Activated naive CD4-positive, alpha-beta T cell (primary cell): ENCODE measurements at places on chromosomes 11 and 22.

GRCh38 chr22:49196046-49196511 is 631.6 kb downstream of the BRD1 start:
- DNase-seq, result no peak

DNA sequence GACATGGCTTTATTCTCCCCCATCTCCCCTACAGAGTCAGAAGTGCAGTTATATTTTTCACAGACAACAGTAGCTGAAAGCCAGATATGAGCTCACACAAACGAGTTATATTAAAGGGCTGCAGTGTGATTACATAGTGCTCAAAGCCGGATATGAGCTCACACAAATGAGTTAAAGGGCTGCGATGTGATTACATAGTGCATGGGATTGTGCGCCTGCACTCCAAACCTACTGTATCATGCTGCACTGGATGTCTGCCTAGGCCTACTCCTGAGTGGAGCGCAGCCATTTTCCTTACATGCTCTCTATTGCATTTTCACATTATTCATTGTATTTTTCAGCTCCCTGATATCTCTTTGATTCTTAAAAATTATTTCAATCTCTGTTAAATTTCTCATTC is 414.6 kb upstream of the LARGE1 start:
- DNase-seq, result no peak

- no peak for DNase-seq
Measured at GRCh38 chr11:87878373-87878825, 296.8 kb downstream of the RAB38 start.

GRCh38 chr22:30226192-30226832 is 20.2 kb downstream of the LIF start:
- DNase-seq, result no peak

DNA sequence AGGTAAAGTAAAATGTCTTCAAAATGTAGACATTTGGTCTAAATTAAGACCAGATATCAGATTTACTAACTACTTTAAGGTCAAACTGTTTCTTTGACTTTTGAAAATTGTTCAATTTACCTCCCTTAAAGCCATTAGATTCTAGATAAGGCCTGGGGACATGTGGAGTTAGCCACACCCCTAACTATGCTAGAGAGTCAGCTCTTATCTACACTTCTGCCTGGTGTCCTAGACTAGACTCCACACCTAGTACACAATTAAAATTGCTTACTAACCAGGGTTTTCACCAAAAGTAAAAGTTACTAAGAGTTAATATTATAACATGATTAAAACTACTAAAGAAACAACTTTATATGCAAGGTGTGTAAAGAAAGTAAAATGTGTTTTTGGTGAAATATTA is 43.6 kb upstream of the DBX1 start:
- DNase-seq, result no peak

DNA sequence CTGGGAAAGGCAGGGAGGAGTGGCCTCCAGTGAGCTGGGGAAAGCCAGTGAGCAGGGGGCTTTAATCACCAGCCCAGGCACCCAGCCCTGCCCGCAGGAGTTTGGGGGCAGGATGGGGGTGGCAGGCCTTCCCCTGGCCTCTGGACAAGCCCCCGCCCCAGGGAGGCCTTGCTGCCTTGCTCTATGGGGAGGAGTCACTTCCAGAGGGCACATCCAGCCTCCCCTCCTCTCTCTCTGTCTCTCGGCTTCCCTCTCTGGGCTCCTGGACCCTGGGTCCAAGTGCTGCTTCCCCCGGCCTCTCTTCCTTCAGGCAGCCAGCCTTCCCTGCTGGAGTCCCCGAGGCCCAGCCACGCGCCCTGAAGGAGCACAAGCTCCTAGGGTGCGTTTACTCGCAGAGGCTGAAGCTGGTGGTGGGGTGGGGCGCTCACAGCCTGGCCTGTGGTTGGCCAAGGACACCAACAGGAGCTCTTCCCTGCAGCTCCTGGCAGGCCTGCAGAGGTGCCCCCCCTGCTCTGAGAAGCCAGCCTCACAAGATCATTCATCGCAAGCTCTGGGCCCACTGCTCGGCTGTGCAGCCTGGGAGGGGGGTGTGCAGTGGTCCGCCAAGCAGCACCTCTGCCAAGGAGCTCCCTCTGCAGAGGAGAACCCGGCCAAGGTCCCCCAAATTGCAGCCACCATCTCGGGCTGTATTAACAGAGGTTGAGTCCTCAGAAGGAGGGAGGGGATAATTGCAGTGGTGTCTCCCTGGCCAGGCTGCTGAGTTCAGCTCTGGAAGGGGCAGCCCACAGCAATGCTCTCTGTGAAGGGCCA is 25.4 kb downstream of the OSBPL5 start:
- no peak for DNase-seq

- no peak for DNase-seq
Measured at GRCh38 chr22:34950489-34950888, 115.5 kb upstream of the ISX start.
